Stimulated activated CD8-positive, alpha-beta memory T cell treated with anti-CD3 and anti-CD28 coated beads, Interleukin-4, amount 100 ng/mL, for 24 hours (primary cell): ENCODE measurements at places on chromosomes 16 and 17.

DNA sequence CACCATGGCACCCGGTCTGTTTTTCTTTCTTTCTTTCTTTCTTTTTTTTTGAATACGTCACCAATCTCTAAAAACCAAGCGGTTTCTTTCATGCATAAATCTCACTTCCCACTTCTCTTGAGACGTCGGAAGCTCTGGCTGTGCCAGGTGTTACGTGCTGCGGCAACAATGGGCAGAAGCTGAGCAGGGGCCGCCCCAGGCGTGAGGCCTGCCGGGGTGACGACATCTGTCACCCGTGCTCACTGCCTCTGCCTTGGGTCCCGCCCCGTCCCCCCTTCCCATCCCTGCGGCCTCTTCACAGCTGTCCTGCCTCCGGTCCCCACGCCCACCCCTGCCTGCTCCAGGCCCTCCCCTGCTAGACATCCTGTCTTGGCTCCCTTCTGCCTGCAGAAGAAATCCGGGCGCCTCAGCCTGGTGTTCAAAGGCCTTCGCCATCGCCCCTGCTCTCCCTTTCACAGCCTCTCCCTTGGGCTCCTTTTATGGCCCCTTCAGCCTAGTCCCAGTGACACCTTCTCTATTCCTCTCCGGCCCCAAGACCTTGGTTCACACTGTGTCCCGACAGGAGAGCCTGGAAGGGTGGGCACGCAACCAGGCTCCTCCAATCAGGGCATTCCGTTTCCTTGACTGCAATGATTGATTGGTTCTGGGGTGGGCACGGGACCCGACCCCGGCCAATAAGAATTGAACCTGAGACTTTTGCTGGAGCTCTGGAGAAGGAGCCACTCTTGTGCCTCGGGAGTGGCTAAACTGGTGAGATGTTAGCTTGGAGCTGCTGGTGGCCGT lies 4.8 kb downstream of the P2RX1 start:
- peak; percentile 42 for DNase-seq

DNA sequence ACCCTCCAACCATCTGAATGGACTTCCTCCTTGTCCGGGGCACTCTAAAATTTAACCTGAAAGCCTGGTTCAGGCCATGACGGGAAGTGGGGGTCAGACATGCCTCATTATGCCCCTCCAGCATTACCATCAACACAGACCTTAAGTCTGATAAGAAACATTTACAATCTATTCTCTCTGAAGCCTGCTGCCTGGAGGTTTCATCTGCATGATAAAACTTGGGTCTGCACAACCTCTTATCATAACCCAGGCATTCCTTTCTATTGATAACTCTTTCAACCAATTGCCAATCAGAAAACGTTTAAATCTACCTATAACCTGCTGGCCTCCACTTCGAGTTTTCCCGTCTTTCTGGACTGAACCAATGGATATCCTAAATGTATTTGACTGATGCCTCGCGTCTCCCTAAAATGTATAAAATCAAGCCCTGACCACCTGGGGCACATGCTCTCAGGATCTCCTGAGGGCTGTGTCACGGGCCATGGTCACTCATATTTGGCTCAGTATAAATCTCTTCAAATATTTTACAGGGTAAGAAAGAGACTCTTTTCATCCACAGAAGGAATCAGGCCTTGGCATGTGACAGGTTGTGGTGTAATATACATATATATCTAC lies 45.6 kb downstream of the LYRM1 start:
- DNase-seq, result no peak

DNA sequence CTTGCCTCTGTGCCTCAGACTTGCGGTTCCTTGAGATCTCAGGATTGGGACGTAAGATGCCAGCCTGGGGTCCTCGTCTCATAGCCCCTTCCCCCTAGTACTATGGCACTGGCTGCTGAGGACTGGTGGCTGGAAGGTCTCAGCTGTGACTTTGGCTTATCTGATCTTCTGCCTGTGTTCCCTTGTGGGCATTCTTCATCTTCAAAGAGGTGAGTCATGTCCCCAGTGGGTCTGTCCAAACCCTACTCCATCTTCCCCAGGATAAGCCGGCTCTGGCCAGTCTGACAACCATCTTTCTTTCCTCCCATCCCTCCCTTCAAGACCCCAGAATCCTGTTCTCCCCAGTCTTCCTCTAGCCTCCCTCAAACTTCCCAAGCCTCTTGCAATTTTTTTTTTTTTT lies 3.6 kb downstream of the CD19 start:
- DNase-seq, result no peak

- no peak for DNase-seq
Observed at GRCh38 chr17:74070998-74071679, 132.3 kb upstream of the RPL38 start.

- no peak for DNase-seq
Observed at GRCh38 chr16:47460359-47460710, 528 bp downstream of the ITFG1 start.

DNA sequence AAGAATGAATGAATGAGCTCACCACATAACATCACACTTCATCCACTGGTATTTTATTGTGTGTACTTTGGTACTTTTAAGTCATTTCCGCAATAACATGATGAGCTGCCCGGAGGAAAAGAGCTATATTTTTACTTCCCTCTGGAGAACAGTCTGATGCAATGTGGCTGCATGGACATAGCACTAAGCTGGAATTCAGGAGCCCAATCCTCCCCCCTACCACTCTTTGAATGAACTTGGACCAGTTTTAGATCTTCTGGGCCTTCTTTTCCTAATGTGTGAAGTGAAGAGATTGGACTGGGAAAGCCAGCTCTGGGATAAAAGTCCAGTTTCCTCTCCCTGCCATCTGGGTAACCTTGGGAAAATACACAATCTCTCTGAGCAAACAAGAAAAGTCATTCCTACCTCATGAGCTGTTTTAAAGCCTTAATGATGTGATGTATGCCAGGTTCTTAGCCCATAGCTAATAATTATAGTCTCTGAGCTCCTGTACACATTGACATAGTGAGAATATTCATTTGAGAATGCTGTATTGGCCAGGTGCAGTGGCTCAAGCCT lies 79.3 kb downstream of the ABCC12 start:
- no peak for DNase-seq

- no peak for DNase-seq
Observed at GRCh38 chr16:57372372-57373116, at the start of gene CX3CL1. Gene CX3CL1 (plus strand): TSS chr16:57372490. CDS start chr16:57372569, 79 bp downstream.

- no peak for DNase-seq
Observed at GRCh38 chr16:24189941-24190340, 66.2 kb upstream of the CACNG3 start.

DNA sequence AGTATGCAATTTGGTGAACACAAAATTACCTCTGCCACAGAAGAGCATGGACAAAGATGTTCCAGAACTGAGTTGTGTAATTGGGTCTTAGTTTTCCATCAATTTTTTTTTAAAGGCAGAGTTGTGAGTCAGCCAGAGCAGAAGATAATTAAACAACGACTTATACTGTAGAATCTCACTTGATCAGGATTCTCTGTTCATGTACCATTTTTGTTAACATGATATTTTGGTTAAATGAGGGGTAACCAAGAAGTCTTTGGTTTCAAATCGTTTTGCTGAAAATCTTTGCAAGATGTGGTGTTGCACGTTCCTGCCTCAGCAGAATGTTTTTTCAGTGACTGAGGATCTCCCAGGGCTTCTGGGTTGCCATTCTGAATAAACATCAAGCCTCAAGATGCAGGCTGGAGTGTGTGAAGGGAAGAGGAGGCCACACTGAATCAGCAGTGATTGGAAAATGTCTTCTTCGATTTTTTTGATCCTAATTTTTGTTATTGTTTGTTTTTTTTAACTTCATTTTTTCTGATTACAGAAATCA lies 232.6 kb upstream of the IRX3 start:
- DNase-seq, result no peak

DNA sequence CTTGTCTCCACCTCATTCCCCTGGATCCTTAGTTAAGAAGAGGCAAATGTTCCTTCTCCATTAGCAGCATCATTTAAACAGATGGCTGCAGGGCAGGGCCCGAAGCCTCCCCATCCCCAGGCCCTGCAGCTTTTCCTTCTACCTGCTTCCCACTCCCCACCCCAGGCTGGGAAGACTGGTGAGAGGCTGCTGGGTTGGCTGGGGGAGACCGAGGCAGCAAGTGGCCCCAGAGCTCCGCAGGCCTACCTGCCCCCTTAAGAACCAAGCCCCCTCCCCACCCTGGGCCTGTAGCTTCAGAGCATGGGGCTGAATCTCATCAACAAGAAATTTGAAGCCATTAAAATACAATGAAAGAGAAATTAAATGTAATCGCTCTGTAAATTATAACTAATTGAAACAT lies 22.1 kb upstream of the RPL38 start:
- DNase-seq, result no peak

DNA sequence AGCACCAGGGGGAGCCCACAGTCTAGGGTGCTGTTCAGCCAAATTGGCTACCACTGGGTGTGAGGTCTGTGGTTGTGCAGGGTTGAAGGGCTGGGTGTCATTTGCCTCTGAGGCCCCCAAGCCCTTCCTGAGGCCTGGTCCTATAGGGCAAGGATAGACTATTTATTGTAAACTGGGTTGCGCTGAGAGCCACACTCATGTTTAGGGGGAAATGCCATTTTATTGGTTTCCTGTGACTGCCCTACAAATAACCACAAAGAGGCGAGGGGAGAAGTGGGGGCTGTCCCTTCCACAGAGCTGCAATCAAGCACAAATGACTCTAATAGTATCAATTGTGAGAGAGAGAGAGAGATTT lies 3.6 kb upstream of the ZCCHC14 start:
- DNase-seq, result peak; percentile 6

DNA sequence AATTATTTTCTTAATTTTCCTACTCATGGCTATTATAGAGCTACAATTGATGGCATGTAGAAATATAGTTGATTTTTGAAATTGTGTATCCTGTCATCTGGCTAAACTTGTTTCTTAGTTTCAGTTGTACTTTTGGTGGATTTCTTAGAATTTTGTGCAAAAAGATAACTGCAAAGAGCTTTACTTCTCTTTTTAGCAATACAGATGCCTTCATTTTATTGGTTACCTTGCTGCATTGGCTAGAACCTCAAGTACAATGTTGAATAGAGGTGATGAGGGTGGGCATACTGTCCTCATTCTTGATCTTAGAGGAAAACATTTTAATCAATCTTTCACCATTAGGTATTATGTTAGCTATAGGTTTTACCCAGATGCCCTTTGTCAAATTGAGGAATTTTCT lies 67.9 kb downstream of the METRNL start:
- no peak for DNase-seq

DNA sequence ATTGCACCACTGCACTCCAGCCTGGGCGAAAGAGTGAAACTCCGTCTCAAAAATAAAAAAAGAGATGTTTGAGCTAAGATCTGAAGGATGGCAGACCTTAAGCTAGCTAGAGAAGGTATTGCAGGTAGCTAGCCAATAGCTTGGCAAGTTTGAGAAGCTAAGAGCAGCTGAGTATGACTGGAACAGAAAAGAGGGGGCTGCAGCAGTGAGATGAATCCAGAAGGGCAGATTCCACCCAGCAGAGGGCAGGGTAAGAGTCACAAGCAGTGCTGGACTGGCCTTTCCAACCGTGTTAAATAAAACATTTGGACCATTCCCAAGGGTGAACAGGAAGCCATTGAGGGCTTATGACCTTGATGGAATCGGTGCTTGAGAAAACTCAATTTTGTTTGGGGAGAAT lies 5.7 kb upstream of the PHAF1 start:
- DNase-seq, result no peak

GRCh38 chr16:75559564-75560372 lies 3.7 kb upstream of the TMEM231 start:
- no peak for DNase-seq

DNA sequence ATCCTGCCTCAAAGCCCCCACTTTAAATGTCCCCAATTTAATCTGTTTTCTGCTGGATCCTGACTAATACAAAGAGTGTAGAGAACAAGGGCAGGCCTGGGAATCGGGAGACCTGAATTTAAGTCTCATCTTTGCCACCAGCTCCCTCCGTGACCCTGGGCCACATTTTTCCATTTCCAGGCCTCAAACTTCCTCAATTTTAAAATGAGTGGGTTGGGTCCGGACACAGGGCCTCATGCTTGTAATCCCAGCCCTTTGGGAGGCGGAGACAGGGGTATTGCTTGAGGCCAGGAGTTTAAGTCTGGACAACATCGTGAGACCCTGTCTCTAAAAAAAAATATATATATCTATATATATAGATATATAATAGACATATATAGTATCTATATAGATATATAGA lies 61.4 kb downstream of the SRL start:
- no peak for DNase-seq

GRCh38 chr17:19309701-19310100 lies 52.8 kb downstream of the B9D1 start:
- no peak for DNase-seq

DNA sequence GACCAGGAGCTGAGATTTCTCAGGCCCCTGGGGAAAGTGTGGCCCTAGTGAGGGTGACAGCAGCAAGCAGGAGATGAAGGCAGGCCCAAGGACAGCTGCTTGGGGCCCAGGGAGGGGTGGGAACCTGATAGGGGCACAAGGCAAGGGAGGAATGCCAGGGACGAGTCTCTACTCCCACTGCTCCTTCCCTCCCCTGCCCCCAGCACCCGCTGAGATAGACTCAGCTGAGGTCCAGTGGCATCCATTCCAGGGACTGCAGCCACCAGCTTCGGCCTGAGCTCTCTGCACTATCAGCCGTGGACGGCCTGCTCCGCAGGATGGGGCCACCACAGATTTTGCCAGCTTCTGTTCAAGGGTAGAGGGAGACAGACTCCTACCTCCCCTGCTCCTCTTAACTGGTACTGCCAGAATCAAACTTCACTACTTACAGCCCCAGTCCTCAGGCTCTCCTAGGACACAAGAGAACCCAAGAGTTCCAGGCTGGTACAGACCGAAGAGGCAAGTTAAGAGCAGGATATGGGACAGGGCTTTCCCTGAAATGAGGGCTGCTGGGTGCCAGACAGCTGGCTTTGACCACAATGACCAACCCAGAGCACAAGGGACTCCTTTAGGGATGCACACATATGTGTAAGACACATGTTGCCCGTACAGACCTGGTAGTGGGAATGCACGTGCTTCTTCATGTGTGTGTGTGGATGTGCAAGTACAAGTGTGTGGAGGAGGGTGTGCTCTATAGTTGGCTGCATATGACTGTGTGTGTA lies 5.5 kb downstream of the CACNB1 start:
- DNase-seq, result no peak

DNA sequence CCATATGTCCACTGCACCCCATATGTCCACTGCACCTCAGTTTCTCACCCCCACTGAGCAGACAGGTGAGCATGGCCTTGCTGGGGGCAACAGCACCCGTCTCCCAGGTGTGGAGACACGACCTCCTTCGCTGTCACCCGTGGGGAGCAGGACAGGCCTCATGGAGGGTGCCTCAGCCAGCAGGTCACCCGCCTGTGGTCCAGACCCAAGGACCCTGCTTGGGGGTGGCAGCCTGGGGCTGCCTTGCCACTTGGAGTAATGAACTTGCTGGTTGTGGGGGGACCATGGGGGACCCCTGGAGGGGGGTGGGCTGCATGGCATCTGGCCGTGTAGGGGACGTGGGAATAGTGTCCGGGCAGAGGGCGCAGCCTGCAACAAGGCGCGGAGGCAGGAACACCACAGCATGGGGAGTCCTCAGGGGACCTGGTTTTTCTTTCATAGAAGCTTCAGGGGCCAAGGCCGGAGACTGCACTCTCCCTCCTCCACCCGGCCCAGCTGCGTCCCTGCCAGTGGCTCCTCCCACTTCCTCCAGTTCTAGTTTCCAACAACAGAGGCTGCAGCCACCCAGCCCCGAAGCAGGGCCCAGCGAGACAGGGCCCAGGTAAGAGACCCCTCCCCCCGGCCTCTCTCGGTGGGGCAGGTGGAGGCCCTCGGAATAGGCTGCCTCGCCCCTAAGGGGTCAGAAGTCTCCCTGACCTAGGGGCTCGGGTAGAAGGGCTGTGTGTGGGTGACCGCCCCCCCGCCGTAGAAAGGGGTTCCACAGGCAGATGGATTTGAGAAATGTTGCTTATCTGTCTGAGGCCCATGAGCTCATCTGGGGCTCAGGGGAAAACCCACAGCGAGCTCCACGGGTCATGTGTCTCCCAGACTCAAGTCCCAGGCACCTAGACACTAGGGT lies at the start of gene NHLRC4:
Gene NHLRC4, plus strand, starts transcription at position 531 of the 898 bp plus-strand sequence. CDS start 1,043 bp downstream, outside the sequence.
- no peak for DNase-seq
